ENCODE measurements at places on chromosomes 11 and 22. TPM values are rescaled to one million over a fixed set of nuclear protein-coding genes. Genes with fewer than 3 reads are reported as not detected.

F2 gene
- not detected for total RNA-seq

GUCY1A2 gene
- total RNA-seq, result under 0.01 TPM

GPHA2 gene
- total RNA-seq, result not detected

WNT11 gene
- 0.13 TPM for total RNA-seq

- no peak for DNase-seq
These were observed 108.3 kb upstream of the SESN3 start for GRCh38 chr11:95339086-95339901.

DNA sequence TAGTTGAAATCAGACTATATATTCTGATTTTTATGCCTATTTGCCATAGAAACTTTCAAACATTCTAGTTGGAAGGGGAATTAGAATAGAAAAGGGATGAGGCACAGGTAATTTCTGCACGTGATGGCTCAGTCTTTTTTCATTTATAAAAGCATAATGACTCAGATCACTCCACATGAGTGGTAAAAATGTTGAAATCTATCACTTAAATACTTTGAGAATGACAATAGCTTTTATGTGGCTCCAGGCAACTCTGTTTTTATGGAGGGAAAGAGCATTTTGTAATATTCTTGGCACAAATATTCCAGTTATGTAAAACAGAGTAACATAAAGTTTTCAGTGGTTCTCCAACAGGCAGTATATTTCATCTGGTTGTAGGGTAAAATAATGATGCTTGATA is 5.9 kb upstream of the MMP3 start:
- DNase-seq, result no peak
